ENCODE measurements at places on chromosomes 11 and 22.
A peak's percentile ranks its signal among the peaks of the same experiment; 100 is the strongest.

GRCh38 chr11:20493340-20493739 lies 105.8 kb downstream of the PRMT3 start:
- DNase-seq = no peak

- no peak for DNase-seq
Measured at GRCh38 chr11:118931571-118931970, 5.8 kb upstream of the BCL9L start.

DNA sequence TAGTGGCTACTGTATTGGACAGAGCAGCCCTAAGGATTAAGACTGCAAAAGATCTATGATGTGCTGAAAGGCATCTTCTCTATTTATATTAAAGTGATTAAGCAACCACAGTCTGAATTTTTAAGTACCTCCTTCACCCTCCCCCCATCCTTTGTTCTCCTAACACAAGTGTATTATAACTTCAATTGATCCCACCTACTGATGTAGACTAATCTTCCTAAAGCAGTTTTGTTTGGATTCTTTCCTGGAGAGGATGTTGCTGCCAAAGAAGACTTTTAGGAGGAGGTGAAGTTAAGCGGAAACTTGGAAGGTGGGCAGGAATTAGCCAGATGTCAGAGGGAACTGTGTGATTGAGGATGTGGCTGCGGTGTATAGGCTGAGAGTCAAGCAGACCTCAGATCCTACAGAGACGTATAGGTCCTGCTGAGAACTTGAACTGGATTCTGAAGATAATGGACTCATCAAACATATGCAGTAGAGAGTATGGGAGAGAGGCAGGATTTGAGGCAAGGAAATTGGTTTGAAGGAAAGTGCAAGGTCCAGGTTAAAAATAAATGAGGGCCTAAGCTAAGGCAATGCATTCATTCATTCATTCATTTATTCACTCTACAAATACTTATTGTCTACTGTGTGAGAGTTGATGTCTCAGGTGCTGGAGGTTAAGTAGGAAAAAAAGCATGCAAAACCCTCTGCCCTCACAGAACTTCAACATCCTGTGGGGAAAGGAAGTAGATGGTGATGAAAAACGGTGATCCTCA lies 5.2 kb upstream of the RASSF10 start:
- no peak for DNase-seq

- no peak for DNase-seq
Measured at GRCh38 chr11:76596652-76597051, 73.9 kb downstream of the LRRC32 start.

DNA sequence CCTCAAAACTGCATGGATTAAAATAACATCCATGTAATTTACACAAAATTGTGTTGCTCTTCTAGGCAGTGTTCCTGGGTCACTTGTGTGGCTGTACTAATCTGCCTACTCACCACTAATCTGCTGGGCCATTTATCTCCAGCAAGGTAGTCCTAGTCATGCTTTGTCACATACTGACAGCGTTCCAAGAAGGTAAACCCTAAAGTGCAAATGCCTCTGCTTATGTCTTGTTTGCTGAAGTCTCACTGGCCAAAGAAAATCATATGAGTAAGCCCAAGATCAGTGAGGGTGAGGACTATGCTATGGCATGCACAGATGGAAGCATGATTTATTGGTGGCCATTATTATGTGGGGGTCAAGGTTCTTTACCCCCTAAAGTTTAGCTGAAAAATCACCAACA lies 630.2 kb upstream of the LUZP2 start:
- DNase-seq = no peak

GRCh38 chr22:26585104-26585790 lies 4.7 kb downstream of the TPST2 start:
- DNase-seq = no peak

DNA sequence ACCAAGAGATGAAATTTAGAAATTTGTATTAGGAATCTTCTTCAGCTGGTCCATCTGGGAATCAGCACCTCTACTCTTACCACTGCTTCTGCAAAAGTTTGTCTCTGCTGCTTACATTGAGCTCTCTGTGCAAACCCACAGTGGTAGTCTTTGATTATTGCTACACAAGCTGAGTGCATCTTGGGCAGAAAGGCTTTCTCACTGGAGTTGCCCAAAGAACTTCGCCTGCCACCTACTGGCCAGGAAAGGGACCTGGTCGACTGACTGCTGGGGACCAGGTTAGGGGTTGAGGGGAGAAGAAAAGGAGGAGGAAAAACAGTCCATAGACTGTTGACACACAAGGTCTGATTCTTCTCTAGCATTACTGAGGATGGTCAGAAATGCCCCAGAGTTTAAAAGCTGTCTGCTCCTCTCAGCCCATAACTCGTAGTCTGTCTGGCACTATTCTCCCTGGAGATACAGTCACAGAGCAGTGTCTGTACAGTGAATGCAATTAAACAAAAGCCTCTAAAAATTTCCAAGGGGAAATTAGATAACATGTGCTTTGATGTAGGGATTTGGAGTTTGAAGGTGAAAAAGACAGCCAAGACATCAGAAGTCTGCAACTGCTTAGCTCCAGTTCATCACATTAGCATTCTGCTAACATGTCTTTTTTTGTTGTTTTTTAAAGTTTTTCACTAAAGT lies 215.0 kb upstream of the CTSC start:
- no peak for DNase-seq

GRCh38 chr11:19892387-19892786 lies 179.8 kb downstream of the NAV2 start:
- no peak for DNase-seq

DNA sequence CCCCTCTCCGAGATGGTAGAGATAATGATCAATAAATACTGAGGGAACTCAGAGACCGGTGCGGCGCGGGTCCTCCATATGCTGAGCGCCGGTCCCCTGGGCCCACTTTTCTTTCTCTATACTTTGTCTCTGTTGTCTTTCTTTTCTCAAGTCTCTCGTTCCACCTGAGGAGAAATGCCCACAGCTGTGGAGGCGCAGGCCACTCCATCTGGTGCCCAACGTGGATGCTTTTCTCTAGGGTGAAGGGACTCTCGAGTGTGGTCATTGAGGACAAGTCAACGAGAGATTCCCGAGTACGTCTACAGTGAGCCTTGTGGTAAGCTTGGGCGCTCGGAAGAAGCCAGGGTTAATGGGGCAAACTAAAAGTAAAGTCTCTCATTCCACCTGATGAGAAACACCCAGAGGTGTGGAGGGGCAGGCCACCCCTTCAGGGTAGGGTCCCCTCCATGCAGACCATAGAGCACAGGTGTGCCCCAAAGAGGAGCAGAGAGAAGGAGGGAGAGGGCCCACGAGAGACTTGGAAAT lies 43.2 kb downstream of the IGLL1 start:
- DNase-seq = no peak

- DNase-seq = peak; percentile 21
Measured at GRCh38 chr11:3849297-3849874, 6.1 kb upstream of the STIM1 start.

- DNase-seq = no peak
Measured at GRCh38 chr11:64771861-64772260, 6.5 kb downstream of the SF1 start.

DNA sequence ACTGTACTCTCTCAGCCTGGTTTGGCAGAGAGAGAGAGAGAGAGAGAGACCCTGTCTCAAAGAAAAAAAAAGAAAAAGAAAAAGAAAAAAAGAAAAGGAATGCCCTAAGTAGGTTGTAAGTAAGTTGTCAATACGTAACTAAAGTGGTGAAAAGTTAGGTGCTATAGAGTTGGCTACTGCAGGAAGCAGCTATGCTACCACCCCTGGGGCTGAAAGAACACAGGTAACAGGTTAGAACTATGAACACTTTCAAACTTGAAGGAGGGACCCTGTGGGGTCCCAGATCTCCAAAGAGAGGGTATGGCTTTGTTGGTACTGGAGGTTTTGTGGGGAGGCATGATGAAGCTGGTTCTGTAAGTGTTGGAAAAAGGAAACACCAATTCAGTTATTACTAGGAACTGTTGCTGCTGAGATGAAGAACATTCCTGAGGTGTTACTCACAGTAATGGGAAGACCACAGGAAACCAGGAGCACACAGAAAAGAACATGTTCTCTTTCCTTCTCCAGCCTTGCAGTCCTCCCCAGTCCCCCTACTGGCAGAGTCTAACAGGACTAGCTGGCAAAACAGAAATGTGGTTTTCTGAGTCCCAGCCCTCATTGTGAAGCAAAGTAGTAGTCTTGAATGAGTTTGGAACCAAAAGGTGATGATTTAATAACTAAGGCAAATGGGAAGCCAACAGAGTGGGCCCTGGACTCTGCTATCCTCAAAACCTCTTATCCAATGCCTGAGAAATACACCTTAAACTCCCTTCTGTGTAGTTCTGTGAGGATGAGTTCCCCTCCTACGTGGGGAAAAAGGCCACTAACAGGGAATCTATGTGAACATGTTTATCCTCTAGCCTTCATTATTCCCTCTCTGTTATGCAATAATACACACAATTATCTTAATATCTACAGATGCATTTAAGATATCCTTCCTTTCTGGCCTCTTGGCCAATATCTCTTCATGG lies 427.0 kb upstream of the DDI1 start:
- no peak for DNase-seq

DNA sequence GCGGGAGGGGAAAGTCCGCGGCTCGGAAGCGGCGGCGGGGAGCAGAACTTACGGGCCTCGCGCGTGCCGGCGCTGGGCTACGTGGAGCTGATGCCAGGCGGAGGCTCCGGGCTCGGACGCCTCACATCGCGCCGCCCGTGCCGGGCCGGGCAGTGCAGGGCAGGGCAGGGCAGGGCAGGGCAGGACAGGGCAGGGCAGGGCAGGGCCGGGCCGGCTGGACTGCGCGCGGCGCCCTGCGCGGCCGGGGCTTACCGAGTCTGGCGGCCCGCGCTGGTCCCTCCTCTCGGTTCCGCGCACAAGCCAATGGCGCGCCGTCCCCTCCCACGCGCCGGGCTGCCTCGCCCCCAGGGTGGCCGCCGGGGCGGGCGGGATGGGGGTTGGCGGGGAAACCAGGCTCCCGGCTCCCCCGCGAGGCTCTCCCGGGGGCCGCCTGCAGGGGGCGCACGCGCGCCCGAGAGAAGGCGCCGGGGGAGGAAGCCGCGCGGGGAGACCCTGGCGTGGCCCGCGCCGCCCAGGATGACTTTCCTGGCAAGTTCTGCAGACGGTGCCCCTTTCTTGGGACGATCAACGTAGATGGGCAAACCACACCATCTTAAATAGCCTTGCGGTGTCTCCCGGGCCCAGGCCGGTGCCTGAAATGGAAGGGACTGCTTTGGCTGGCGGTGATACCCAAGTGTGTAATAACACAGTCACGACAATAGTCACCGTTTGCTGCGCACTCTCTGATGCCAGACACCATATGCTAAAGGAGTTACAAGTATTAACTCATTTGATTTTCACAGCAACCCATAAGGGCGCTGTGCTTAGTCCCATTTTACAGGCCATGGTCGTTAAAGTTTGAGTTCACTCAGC lies at the start of gene TP53I11:
Gene TP53I11, minus strand, starts transcription at position 259 of the 852 bp plus-strand sequence. CDS start 12,548 bp downstream, outside the sequence.
- DNase-seq = peak; percentile 23

DNA sequence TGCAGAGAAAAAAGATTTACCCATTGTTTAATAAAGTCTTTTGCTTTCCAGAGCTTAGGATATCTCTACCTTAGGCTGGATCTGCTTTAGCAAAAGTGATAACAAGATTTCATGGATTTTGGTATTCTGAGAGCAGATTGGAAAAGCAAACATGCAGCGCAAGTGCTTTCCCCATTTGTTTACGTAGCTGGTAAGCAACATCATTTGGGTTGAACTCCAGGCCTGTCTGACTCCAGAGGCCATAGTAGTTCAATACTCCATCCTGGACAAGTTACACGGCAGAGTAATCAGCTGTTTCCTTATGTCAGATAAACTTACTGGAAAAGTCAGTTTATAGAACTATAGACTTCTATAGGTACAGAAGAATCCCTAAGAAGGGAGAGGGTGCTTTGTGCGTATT lies 40.6 kb upstream of the TNRC6B start:
- no peak for DNase-seq

DNA sequence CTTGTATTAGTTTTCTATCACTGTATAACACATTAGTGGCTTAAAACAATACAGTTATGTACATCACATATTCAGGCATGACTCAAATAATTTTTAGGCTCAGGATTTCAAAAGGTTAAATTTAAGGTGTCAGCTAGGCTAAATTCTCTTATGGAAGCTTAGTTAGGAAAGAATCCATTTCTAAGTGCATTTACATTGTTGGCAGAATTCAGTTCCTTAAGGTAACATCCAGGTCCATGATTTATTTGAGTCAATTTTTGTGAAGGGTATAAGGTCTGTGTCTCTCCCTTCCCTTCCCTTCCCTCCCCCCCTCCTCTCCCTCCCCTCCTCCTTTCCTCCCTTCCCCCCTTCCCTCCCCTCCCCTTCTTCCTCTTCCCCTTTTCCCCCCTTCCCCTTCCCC lies 399.0 kb upstream of the CNTN5 start:
- no peak for DNase-seq

DNA sequence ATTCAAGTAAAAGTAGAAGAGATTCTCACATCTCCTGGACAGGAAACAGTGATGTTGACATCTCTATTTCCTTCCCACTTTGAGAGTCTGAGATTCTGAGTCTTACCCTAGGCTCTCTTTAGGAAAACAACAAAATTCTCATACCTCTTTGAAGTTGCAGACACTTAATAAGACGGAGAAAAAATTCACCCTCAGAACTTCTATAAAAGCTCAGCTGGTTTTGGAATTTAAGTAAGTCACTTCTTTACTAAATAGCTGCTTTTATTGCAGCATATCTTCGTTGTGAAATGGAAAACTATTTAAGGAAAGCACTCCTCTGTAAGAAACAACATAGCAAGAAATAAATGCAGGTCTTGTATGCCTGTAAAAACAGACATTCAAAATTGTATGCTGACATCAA lies 79.1 kb downstream of the MSANTD4 start:
- no peak for DNase-seq

GRCh38 chr22:19957445-19957844 lies 15.8 kb upstream of the TXNRD2 start:
- no peak for DNase-seq

DNA sequence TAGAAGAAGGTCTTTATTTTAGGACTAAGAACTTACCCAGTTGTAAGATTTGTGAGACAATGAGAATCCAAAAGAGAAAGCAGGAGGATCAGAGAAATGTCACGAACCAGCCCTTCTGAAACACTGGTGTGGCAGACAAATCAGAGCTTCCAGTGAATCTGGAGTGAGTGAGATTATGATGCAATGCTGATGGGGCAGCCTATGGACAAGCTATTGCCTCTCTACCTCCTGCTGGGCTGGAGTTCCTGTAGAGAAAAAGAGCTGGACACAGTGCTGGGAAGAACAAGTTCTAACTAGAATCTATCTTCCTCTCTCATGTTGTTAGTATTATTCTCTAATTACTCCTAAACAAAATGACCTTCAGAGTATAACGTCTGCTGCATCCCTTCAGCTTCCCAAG lies 12.0 kb upstream of the ANO3 start:
- DNase-seq = no peak

DNA sequence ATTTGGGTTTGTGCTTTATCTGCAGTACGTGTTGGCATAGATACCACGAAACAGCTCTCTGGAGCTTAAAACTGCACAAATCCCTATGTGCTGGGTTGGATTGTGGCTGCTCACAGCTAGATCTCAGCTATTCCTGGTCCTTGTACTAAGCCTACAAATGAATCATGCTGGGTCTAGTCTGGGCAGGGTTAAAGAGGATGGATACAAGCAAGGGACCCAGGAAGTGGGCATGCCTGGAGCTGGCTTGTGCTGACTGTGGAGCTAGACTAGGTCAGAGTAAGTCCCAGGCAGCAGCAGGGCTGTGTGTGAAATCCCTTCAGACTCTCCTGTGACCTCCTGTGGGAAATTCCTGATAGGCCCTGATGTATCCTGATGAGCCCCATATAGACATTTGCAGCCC lies 3.9 kb upstream of the E2F8 start:
- DNase-seq = no peak

GRCh38 chr11:111406589-111406988 lies 27.5 kb upstream of the POU2AF1 start:
- DNase-seq = no peak

GRCh38 chr22:46797355-46797754 lies 34.9 kb downstream of the TBC1D22A start:
- no peak for DNase-seq

GRCh38 chr22:17781319-17782031 lies 7.2 kb upstream of the BID start:
- DNase-seq = no peak
